ENCODE measurements at places on chromosomes 13 and 19.

DNA sequence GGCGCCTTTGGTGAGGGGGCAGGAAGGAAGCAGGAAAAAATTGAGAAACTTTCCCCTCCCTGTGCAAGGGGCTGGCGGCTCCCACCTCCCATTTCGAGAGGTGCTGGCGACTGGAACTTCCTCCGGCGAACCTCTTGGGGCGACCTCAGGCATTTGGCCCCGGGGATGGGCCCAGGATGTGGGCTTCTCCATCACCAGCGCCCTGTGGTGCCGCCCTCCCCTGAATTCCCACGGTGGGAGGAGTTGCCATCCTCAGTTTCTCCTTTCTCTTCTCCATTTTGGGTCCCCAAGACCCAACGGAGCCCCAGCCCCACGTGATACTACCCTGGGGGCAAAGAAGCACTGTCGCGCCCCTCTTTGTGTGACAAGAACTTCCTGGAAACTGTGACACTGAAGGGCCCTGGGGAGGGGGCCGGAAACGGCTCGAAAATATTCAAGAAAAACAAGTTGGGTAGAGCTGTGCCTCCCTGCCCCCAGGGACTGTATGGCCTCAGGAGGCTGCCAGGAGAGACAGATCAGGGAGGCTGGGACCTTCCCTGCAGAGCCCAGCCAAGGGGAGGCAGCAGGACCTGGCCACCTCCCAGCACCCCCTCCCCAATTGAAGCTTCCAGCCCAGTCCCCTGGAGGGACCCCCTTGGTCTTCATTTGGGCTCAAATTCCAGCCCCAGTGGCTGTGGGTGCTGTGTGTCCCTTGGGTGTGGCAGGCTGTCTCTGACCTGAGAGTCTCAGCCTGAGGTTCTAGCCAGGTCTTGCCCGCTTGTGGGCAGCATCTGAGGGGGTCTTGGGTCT lies 16.2 kb upstream of the AP1M2 start:
- no peak for DNase-seq

DNA sequence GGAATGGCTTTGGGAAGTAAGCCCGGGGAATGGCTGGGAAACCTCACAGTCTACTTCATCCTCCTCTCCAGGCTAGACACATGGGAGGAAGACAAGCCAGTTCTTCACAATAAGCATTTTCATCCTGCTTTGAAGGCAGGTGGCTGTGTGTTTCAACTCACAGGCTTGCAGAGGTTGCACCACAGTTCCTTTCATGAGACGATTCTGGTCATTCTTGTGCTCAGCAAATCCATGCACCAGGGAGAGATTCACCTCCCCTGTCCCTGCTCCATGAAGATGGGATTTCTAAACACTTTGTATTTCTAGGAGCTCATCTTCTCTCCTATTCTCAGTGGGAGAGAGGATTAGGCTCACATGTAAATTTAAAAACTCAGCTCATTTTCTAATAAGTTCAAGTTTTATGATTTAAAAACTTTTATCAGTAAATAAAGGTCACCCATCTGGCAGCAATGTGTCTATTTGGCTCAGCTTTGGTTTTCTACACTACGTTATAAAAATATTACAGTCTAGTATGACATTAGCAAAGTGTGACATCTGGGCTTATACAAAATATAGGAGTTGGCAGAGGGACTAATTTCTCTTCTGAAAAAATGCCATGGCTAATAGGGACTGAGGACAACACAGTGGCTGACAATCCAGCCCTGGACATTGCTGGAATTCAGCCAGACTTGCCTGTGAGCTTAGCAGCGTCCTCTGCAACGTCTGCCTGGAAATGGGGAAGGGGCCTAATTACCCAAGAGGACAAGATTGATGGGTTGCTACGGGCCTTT lies 283.2 kb upstream of the SLC10A2 start:
- DNase-seq, result no peak

- no peak for DNase-seq
Observed at GRCh38 chr19:29873024-29873800, 61.4 kb downstream of the CCNE1 start.

GRCh38 chr19:48807590-48808308 lies 3.1 kb downstream of the BCAT2 start:
- DNase-seq, result no peak

DNA sequence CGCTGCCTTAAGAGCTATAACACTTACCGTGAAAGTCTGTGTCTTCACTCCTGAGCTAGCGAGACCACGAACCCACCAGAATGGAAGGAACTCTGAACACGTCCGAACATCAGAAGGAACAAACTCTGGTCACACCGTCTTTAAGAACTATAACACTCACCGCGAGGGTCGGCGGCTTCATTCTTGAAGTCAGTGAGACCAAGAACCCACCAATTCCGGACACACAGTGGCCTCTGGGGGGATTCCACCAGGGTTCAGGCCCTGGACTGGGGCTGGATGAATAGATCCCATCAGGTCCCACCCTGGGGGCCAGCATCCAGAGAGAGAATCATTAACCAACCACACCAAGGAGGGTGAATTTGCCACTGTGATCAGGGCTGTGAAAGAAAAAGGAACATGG lies 55.8 kb upstream of the ATP12A start:
- DNase-seq, result no peak

DNA sequence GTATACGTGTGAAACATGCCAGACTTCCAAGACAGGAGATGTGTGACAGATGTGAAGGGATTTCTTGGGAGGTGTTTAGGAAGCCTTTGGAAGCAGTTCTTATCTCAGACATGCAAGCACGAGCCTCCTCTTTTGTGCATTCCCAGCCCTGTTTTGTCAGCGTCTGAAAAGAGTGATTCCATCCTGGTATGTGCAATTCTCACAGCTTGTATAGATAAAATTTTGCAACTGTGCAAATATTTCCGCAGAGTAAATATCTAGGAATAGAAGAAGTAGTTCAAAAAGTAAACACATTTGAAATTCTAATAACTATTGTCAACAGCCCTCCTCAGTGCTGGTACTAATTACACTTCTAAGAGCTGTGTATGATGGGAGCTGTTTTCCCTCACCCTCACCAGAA lies 72.3 kb upstream of the C1QTNF9B start:
- DNase-seq, result no peak

DNA sequence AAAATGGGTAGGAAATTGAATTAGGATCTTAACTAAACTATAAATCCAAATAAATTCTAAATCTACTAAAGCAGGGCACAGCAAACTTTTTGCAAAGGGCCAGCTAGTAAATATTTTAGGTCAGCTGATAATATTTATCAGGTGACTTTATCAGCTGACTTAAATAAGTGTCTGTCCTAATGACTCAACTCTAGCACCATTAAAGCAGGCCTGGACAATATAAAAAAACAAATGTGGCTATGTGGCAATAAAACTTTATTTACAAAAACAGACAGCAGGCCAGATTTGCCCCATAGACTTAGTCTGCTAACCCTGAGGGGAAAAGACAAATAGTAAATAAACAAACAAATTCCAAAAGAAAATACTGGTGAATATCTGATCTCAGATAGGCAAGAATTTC lies 27.7 kb upstream of the DOCK9 start:
- DNase-seq, result no peak

DNA sequence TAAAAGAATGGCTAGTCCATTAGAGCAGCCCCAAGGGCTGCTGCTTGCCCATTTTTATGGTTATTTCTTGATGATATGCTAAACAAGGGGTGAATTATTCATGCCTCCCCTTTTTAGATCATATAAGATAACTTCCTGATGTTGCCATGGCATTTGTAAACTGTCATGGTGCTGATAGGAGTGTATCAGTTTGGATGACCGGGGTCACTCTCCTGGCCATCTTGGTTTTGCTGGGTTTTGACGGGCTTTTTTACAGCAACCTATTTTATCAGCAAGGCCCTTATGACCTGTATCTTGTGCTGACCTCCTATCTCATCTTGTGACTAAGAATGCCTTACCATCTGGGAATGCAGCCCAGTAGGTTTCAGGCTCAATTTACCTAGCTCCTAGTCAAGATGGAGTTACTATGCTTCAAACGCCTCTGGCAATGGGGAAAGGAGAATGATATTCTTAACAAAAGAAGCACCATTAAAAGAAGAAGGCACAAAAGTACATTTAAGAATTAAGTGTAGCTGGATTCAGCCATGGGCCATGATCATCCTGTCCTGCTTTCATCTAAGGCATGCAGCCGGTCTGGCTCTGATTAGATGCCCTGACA lies 1156.0 kb downstream of the PCDH9 start:
- DNase-seq, result no peak

GRCh38 chr19:23440207-23440606 lies 44.9 kb upstream of the ZNF91 start:
- DNase-seq, result no peak

- DNase-seq, result no peak
Observed at GRCh38 chr13:46773541-46773940, 23.4 kb downstream of the ESD start.

DNA sequence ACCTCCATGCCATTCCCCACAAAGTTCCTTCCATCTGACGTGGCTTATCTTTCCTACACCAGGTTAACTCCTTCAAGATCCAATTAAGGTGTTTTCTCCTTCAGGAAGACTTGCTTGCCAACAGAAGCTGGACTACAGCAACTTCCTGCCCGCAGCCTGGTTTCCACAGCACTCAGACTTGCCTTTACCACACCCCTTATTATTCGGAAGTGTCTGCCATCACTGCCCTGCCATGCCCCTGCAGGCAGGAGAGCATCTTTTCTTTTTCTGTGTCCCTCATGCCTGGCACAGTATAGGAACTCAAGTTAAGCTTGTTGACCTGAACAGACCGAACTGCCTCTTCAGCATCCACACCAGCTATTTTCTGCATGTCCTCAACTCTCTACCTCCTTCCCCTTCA lies 168.0 kb downstream of the FOXO1 start:
- DNase-seq, result no peak

DNA sequence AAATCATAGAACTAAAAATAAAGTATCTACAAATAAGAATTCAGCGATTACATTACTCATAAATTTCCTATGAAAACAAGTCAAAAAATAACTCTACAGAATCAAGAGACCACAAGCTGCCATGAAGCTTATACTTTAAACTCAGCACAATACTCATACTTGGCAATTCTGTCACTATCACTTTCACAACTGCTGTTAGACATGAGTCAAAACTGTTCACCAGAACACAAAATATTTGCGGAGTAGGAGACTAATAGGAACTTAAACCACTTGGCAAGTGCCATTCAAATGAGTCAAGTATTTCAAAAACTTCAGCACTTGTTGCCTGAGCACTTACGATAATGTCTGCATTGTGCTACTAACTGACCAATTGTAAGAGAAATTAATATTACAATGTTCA lies 387.8 kb upstream of the GPC6 start:
- no peak for DNase-seq

GRCh38 chr19:52993342-52994178 lies 20.2 kb upstream of the ERVV-1 start:
- no peak for DNase-seq

GRCh38 chr13:96089749-96090239 lies at the start of gene HS6ST3:
Gene HS6ST3, plus strand, starts transcription at chr13:96090107.
- no peak for DNase-seq

DNA sequence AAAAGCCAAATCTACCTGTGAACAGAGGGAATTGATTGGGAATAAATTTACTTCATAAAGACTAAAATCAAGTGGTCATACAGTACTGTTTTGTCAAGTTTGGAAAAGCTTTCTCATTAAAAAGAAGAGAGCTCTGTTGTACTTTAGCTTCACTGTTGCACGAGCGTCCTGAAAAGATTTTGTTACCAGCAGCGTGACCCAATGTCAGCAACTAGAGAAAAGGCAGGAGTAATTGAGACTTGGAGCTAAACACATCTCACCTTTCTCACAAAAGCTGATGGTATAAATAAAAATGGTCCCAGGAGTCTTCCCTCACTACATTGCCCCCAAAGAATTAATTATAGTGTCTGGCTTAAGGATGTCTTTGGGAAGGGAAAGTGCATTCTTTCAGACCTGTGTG lies 613.7 kb downstream of the OLFM4 start:
- no peak for DNase-seq

GRCh38 chr13:32845952-32846950 lies 170.0 kb upstream of the KL start:
- no peak for DNase-seq

GRCh38 chr19:19113040-19113626 lies 25.1 kb downstream of the TMEM161A start:
- no peak for DNase-seq

DNA sequence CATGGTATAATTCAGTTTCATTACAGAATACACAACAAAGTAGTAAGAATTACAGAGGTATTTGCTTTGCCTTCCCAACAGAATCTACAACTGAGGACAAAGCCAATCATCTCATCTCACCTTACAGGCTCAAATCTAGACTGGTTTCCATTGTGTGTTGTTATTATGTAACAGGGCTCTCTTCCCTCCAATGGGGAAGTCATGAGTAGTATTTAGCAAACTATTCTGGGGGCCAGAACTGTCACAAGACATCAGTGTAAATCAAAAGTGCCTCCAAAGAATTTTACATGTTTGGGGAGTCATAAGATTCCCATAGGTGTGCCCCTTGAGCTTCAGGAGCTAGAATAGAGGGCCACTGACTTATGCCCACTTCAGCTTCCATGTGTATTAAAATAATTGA lies 187.0 kb upstream of the EDNRB start:
- DNase-seq, result no peak

DNA sequence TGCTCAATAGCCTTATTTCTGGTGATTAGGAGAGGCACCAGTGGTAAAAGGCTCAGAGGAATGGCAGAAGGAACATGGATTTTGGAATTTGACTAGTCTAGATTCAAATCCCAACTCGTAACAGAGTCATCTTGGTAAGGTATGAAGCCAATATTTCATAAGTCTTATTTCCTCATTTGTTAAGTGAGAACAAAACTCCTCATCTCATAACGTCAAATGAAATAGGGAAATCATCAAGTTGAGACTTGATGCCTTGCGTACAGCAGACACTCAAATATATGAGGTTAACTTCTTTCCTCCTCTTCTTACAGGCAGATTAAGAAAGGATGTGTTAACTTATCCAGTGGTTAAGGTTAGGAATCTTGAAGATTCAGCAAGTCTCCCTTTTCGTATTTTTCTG lies 189.2 kb downstream of the DLEU7 start:
- DNase-seq, result no peak

DNA sequence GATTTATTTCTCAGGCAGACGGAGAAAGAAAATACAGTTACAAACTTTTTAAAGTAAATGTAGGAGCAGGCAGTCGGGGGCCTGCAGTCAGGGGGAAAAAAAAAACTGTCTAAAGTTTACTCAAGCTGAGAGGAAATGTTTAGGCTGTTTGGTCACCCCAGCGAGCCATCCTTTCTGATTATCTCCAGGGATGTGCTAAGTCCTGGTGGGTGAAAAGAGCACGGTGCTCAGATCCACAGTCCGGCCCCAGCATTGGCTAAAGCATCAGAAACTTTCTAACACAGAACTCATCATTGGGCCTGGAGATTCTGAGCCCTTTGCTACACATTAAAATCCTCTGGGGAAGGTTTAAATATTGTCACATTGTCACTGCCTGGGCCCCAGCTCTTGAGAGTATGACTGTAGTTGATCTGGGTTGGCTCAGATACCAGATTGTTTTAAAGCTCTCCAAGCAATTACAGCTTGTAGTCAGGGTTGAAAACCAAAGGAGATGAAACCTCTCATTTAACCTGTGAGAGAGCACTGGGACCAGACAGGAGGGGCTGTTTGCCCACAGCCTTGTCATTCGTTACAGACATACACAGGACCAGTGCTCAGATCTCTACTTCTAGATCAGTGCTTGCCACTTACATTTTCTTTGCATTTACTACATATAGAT lies 131.1 kb upstream of the HTR2A start:
- DNase-seq, result no peak
